ENCODE measurements at places on chromosomes 4 and X. TPM values are rescaled to one million over a fixed set of nuclear protein-coding genes. Genes with fewer than 3 reads are reported as not detected.

AMBN gene
- total RNA-seq, result not detected

GRCh38 chrX:45689971-45690370 lies 489.3 kb upstream of the DIPK2B start:
- no peak overlapping the region for H3K4me3 ChIP-seq
- no peaks in the 10 kb centered on the region for H3K27me3 ChIP-seq
- no peak overlapping the region for H3K27ac ChIP-seq
- no peaks in the 10 kb centered on the region for H3K36me3 ChIP-seq
- DNase-seq, result no peak
- H3K4me1 ChIP-seq, result no peaks in the 10 kb centered on the region

DNA sequence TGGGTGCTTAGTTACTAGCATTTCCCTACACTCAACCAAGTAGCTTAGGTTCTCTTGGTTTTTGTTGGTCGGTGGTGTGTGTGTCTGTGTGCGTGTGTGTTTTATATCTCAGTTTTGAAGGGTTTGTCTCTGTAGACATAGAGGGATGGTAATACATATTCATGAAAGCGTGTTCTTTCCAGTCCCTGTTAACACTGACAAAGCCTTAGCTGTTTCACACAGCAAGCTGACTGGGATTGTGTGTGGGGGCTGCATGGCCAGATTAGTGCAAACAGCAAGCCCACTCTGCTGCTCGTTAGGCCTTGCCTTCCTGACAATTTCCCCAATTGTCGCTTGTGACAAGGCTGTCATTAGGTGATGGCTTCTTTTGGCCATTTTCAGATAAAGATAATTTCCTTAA lies 43.9 kb downstream of the ALPK1 start:
- no peaks in the 10 kb centered on the region for H3K27me3 ChIP-seq
- H3K36me3 ChIP-seq, result no peaks in the 10 kb centered on the region
- no peaks in the 10 kb centered on the region for H3K4me1 ChIP-seq
- H3K4me3 ChIP-seq, result no peak overlapping the region

DNA sequence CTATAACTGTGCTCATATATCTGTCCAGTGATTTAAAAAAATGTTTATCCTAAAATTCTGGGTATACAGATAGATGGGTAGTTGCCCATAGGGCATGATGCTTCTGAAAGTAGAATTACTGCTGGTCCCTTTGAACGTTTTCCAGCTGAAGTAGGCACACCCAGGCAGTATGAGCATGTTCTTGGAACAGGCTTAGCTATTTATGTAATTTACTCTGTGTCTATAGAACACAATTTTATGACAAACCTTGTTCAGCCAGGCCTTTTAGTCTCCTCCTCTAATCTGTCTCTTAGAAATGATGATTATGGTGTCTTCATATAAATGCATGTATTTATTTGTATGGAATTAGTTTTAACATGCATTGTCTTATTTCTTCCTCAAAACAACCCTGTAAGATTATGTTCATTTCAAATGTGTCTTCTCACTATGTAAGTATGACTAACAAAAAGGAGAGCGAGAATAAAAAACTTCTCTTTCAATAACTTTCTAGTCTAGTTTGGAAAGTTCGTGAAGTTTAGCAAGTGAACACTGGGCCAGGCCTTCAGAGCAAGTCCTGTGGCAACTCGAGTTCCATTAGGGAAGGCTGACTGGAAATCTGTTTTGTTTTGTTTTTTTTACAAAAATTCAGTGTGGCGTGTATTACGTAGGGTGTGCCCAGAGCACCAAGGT lies 142.0 kb downstream of the AFF1 start:
- peaks cover 48% of the 10 kb centered on the region for H3K4me1 ChIP-seq
- H3K4me3 ChIP-seq, result no peak overlapping the region
- H3K36me3 ChIP-seq, result peaks cover 8% of the 10 kb centered on the region
- H3K27ac ChIP-seq, result no peak overlapping the region

SLC10A4 gene
- total RNA-seq, result not detected

GRCh38 chr4:119692001-119692400 lies 63.4 kb upstream of the PDE5A start:
- H3K27me3 ChIP-seq, result peaks cover 27% of the 10 kb centered on the region
- H3K27ac ChIP-seq, result no peak overlapping the region
- DNase-seq, result no peak
- no peak overlapping the region for H3K4me3 ChIP-seq
- no peaks in the 10 kb centered on the region for H3K36me3 ChIP-seq

DNA sequence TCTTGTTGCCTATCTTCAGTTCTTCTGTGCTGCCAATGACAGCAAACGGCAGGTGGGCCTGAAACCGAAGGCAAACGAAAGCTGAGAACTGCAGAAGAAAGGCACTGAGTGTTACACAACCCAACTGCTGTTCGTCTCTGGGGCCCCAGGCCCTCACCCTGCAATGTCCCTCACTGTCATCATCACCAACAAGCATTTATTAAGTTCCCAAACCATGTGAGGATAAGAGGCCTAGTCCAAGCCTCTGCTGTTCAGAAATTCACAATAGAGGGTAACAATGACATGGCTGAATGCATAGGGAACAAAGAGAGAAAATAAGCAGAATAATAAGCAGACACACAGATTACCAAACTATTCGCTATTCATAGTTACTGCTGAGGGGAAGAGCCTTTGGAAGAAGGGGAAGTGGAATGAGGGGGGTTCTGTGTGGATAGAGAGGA lies 34.5 kb upstream of the NKRF start:
- peaks cover 29% of the 10 kb centered on the region for H3K36me3 ChIP-seq
- no peaks in the 10 kb centered on the region for H3K27me3 ChIP-seq
- DNase-seq, result no peak
- peak overlapping the region; percentile 20 for H3K27ac ChIP-seq

DCLK2 gene
- not detected for total RNA-seq

DNA sequence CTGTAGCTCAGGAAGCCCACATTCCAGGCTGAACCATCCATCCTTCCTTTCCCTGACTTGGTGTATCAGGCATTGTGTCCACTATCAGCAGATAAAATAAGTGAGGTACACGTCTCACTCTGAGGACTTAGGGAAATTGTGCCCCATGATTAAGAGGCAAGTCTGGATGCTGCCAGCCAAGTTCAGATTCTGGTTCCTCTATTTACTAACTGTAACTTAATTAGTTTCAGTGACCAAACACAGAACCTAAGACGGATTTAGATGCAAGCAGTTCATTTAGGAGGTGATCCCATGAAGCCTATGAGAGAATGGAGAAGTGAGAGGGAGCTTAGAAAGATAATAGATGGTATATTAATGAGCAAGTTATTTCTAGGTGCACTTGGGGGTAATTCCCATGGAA lies 56.6 kb upstream of the PACRGL start:
- no peak overlapping the region for H3K4me3 ChIP-seq
- no peaks in the 10 kb centered on the region for H3K36me3 ChIP-seq
- peaks cover 2% of the 10 kb centered on the region for H3K27me3 ChIP-seq
- DNase-seq, result no peak
- no peaks in the 10 kb centered on the region for H3K4me1 ChIP-seq
- no peak overlapping the region for H3K27ac ChIP-seq

All from activated CD4-positive, alpha-beta T cell treated with anti-CD3 and anti-CD28 coated beads for 36 hours (primary cell).